ENCODE measurements at places on chromosomes 3 and 15. TPM values are rescaled to one million over a fixed set of nuclear protein-coding genes. Genes with fewer than 3 reads are reported as not detected.
A peak's percentile ranks its signal among the peaks of the same experiment; 100 is the strongest.

Gene VPS39
- 79.9 TPM for total RNA-seq

Gene C15orf39
- total RNA-seq = 36.3 TPM

Gene ASB14
- 0.50 TPM for total RNA-seq

Gene CPLX3
- total RNA-seq = not detected

Gene DUOX2
- 4.0 TPM for total RNA-seq

Gene HEXA
- 219 TPM for total RNA-seq

Gene GOLGA6L25
- not detected for total RNA-seq

Gene DNAJB11
- 37.8 TPM for total RNA-seq

Gene CAND2
- total RNA-seq = 6.4 TPM

Gene TPRG1
- 23.4 TPM for total RNA-seq

GRCh38 chr3:55305696-55306485 is 181.2 kb downstream of the WNT5A start:
- DNase-seq = no peak

- no peak for DNase-seq
Measured at GRCh38 chr3:46646700-46647099, 34.4 kb downstream of the FAM240A start.

GRCh38 chr3:104935613-104936012 is 431.1 kb upstream of the ALCAM start:
- DNase-seq = no peak

DNA sequence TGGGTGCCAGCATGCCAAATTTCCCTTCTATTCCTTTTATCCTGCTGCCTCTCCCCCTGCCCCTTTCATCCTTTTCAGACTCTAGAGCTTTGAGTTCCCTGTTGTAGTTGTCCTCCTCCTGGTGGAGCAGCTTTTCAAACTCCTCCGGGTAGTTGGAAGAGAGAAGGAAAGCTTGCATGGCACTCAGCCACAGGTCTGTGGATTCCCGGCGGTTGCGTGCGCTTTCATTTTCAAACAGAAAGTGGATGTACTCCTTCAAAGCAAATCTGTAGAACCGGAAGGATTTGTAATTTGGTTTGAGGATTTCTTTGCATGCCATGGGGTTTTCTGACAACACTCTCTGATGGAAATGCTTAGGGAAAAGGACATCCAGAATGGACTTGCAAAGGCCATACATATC is 68.1 kb upstream of the DCLK3 start:
- DNase-seq = no peak

GRCh38 chr15:69298697-69299441 is at the start of gene PAQR5:
Gene PAQR5, plus strand, starts transcription at chr15:69298912. Its CDS starts 61,169 bp downstream, at chr15:69360081.
- DNase-seq = peak; percentile 81

GRCh38 chr3:194779729-194780224 is 94.1 kb downstream of the FAM43A start:
- DNase-seq = no peak

DNA sequence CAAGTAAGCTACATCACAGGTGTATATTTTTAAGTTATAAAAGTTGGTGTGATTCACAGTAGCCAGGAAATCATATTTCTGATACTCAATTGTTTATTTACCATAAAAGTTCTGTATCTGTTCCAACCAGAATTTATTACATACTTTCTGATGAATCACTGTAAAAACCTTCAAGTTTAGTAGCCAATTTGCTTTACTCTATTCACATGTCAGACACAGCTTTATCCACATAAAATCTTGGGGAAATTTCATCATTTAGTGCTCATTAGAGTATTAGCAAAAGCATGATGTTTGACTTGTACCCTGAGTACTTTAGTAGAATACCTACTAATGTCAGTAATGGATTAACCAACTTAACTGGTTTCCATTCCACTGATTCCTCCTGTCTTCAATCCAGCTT is 249.8 kb downstream of the POLQ start:
- no peak for DNase-seq

DNA sequence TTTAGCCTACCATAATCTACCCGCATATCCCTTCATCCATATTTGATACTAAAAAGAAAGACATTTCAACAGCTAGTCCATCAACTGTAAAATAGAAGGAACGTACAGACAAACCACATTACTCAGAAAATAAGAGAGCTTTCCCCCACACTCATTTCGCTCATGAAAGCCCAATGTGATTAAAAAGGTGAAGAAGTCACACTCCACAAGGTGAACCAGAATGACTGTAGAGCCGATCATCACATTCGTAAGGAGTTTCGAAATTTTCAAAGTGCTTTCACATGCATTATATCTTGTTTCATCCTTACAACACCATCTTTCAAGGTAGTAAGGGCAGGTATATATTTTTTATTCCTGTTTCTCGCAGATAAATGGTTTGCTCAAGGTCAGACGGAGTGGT is 225.3 kb downstream of the FOXP1 start:
- DNase-seq = no peak

- DNase-seq = no peak
Measured at GRCh38 chr3:29064085-29064484, 216.8 kb upstream of the RBMS3 start.

DNA sequence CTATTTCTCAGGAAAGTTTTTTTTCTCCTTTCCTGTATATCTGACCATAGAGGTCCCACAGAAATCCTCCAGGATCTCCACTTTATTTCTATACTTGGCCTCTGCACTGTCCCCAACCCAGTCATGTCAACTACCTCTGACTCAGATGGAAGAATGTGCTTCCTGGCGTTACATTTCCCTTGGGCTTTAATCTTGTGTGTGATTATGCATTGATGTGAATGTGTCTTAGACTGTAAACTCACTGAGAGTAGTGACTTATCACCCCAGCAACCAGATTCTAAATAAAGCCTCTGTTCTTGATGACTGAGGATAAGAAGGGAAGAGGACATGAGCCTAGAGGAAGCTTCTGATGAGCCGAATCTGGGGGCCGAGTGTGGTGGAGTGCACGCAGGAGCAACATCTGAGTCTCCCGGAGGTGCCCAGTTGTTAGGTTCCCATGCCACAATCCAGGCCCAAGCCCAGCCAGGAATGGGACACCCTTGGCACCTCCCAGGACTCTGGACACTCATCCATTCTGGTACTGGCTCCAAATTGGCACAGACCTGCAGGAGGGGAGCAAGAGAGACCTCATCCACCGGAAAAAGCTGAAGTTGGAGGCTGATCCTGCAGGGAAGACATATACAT is 32.1 kb upstream of the HEG1 start:
- DNase-seq = no peak

- no peak for DNase-seq
Measured at GRCh38 chr3:52493232-52494017, 1.7 kb upstream of the STAB1 start.

- no peak for DNase-seq
Measured at GRCh38 chr15:58525991-58526421, 94.2 kb downstream of the LIPC start.

DNA sequence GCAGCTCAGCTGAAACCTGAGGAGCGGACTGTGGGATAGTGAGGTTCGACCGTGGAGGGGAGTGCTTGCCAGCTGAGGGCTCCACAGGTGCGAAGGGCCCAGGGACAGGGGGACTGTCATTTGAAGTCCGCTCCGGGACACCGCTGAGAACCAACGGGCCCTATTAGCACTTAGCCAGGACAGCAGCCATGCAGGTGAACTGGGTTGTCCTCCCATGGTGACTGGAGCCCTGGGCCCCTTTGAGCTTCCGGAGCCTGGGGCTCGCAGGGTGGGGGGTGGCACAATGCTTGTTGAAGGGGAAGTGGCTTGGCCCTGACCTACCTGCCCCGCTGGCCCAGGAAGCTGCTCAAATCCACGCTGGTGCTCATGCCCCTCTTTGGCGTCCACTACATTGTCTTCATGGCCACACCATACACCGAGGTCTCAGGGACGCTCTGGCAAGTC is 24.7 kb downstream of the PTH1R start:
- DNase-seq = peak; percentile 28

DNA sequence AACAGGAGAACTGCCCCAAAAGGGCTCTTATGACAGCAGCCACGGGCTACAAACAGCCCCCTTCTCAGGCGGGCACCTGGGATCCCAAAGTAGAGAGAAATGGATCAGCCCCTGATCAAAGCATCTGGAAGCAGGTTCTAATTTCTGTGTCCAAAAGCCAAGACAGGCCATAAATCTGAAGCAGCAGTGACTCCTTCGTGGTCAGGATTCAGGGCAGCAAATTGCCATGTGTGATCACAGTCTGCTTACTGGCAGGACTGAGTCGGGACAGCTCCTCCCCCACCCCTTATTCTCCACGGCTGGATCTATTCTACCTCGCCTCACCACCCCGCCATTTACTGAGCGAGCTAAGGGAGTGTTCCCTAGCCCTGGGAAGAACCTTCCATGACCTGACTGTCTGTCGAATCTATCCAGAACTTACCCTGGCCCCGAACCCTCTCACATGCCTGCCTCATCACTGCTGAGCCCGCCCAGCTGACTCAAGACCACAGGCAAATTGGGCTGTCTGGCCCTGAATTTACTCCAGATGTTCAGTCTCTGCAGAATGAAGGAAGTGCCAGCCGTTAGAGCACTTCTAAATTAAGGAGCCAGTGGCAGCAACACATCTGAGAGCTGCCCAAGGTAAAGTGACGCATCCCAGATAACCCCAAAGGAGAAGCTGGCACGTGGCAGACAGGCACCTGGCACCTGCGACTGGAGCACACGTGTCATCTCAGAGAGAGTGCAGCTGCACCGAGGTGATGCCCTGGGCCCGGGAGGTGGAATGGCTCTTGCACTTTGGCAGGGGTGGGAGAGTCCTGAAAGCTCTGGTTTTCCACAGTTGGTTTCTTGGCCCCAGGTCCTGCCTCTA is 1.3 kb downstream of the LRRC15 start:
- no peak for DNase-seq

DNA sequence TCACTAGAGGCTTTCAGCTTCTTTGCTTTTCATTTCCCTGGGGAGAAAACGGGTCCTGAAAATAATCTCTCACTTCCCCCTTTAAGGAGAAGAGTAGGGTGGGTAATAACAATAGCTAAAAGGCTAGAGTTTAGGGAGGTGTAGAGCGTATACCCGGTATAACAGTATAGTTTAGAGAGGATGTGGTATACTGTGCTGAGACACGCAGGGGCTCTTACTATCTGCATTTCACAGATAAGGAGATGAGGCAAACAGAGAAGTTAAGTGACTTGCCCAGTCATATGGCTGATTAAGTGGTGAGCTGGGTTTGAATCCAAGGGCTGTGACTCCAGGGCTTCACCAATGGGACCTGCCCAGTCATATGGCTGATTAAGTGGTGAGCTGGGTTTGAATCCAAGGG is 15.0 kb upstream of the KCNMB3 start:
- DNase-seq = no peak

- DNase-seq = no peak
Measured at GRCh38 chr15:87151202-87151748, 1071.6 kb downstream of the AGBL1 start.

- no peak for DNase-seq
Measured at GRCh38 chr3:189685291-189685690, 54.1 kb downstream of the TP63 start.

- no peak for DNase-seq
Measured at GRCh38 chr3:170410428-170411029, 8.1 kb upstream of the CLDN11 start.

DNA sequence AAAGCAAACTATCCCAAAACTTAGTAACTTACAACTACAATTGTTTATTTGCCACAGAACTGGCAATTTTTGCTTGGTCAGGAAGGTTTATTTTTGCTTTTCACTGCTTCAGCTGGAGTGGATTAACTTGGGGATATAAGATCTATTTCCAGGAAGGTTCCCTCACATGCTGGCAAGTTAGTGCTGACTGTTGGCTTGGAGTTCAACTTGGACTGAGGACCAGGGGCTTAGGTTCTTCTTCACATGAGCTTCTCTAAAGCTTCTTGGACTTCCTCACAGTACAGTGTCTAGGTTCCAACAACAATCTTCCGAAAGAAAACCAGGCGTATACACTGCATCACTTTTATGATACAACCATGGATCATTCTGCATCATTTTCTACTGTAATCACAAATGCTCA is 264.4 kb downstream of the CHL1 start:
- no peak for DNase-seq

DNA sequence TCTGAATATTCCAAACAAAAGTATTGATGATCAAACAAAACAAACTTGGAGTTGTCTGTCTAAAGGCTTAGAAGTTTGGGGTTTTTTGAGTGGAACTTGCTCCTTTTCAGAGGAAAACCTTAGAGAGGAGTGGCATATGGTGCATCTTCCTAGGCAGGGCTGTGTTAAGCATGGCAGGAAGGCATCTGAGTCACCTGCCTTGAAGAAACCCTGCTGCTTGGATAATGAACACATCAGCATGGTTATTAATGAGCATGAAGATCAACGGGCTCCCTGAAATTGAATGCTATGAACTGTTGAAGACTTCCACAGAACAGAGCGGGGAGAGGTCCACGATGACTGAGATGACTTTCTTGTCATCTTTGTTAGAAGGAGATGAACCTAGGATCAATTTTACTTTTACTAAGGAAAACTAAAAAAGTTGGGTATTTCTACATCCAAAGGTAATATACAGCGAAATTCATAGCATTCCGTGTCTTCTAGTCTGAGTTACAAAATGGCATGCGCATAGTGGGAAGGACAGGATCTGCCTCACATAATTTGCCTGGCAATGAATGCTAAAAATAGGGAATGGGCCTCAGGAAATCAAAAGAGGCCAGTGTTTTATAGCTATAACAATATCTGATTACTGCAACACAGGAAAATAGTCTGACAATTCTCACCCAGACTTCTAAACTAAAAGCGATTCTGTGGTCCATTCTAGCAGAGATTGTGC is 11.6 kb upstream of the TMED3 start:
- DNase-seq = no peak

- no peak for DNase-seq
Measured at GRCh38 chr3:77051591-77051990, 11.7 kb downstream of the ROBO2 start.

DNA sequence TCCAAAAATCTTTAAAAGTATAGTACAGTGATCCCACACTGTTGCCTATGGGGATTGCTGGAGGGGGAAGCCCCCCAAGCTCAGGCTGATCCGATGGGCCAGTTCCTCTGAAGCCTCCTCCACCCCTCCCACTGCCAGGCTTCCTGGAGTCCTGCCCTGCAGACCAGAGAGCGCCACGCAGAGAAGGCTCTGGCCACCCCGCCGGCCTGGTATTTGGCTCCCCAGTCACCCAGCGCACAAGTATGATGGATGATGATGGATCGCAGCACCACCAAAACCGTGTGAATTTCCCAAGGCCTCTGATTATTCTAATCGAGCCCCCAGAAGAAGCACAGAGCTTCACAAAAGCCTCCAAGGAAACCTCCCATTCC is 259.0 kb downstream of the MECOM start:
- no peak for DNase-seq

DNA sequence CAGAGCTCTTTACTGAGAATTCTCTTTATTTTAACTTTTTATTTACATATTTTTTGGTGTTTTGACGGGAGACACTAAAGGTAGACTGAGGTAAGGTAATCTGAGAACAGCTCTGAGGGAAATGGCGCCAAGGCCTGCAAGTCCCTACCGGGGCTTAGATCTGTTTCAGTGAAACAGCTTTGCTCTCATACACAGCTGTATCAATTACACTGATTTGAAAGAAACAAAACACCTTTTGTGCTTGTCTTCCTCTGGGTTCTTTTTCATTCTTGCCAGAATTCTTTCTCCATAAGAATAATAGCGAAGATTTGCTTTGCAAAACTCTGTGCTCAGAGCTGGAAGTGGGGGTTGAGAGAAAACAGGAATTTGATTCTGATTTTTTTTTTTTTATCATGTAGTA is 79.5 kb upstream of the PEX5L start:
- no peak for DNase-seq

- DNase-seq = no peak
Measured at GRCh38 chr15:46059921-46060594, 425.2 kb downstream of the SQOR start.

GRCh38 chr3:128783774-128784173 is 57.8 kb downstream of the RAB7A start:
- no peak for DNase-seq

Data from lower lobe of right lung (tissue), 2 donors.